Renal cortex interstitium (tissue), 15 donors: ENCODE measurements at places on chromosomes 7 and 10.

- no peak for DNase-seq
Measured at GRCh38 chr10:92108747-92109146, 182.1 kb downstream of the CPEB3 start.

- DNase-seq: no peak
Measured at GRCh38 chr10:123966896-123967231, 75.3 kb upstream of the CPXM2 start.

- no peak for DNase-seq
Measured at GRCh38 chr7:23334482-23335056, 35.4 kb downstream of the MALSU1 start.

DNA sequence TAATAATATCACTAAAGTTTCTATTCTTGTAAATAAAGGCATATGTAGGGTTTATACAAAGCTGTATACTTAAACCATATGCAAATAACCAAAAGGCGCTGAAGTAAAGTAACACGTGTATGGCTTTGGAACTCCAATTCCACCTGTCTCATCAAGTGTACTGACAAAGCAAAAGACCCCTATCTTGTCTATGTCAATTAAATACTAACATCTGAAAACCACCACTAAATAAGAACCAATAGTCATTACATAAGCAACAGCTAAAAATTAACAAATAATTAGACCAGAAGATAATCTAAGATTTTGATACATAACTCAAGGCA is 93.9 kb downstream of the KMT2C start:
- no peak for DNase-seq

GRCh38 chr10:52409195-52409594 is 95.1 kb downstream of the DKK1 start:
- no peak for DNase-seq

- DNase-seq: no peak
Measured at GRCh38 chr7:101858437-101859385, 41.3 kb downstream of the CUX1 start.

GRCh38 chr10:53508197-53508596 is 735.6 kb upstream of the MBL2 start:
- no peak for DNase-seq

- DNase-seq: no peak
Measured at GRCh38 chr7:70636169-70636568, 495.8 kb upstream of the GALNT17 start.

GRCh38 chr7:24336461-24336860 is 52.5 kb downstream of the NPY start:
- no peak for DNase-seq

DNA sequence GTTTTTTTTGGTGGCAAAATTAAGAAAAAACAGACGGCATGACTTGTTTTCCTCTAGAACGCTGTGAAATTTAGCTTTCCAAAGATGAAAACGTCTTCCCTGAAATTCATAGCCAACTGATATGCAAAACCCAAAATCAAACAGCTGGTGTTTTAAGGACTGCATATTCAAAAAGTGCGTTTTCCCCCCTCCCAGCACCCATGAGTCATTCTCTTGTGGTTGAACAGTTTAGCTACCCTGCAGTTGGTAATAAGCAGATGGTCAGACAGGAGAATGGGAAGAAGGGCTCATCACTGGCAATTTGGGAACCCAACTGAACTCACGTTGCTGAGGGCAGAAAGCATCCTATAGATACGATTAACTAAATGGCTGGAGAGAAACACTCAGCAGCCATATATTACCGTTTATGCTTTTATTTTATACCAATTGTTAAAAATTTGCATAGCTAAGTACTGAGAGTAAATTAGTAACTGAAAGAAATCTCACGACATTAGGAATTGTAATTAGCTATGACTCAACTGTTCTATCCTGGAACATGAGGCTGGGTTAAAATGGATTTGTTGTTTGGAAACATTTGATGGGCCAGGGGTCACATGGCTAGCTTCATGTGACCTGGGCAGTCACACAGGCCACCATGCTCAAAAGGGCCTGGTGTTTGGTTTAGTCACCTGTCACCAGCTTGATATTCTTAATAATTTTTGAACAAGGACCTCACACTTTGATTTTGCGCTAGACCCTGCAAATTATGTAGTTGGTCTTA is 343.1 kb downstream of the PHTF2 start:
- DNase-seq: no peak

DNA sequence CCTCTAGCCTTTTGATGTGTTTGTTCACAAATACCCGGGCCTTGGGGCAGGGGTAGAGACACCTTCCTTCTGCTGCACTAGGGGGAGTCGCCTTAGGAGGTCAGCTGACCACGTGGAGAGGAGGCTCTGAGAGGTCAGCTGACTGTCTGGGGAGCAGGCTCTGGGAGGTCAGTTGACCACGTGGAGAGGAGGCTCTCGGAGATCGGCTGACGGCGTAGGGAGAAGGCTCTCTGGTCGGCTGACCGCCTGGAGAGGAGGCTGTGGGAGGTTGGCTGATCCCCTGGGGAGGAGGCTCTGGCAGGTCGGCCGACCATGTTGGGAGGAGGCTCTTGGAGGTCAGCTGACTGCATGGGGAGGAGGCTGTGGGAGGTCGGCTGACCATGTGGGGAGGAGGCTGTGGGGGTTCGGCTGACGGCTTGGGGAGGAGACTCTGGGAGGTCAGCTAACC is 59.6 kb upstream of the LYZL1 start:
- no peak for DNase-seq

DNA sequence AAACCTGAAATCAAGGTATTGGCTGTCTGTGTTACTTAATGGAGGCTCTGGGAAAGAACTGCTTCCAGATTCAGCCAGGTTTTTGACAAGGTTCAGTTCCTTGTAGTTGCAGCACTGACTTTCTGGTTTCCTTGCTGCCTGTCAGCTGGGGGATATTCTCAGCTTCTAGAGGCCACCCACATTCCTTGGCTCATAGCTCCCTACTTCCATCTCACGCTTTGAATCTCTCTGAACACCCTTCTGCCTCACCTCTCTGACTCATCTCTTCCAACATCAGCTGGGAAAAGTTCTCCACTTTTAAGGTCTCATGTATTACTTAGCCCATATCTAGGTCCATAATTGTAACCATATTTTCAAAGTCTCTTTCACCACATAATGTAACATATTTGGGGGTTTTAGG is 22.9 kb upstream of the GPR22 start:
- no peak for DNase-seq

DNA sequence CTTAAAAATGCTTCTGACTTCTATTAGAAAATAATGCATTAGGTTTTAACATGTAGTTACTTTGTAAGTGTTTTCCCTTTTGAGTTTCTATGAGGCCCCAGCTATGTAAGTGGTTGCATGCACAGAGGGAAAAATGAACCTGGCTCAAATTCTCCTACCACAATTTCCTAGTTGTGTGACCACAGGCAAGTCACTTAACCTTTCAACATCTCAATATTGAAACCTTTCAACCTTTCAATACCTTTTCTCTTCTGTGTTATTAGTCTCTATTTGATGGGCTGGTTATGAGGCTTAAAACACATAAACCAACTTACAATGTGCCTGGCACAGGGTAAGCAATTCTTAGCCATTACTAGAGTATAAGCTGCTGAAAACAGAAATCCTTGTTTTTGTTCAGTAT is 203.0 kb downstream of the KCND2 start:
- no peak for DNase-seq

- no peak for DNase-seq
Measured at GRCh38 chr10:4804465-4804864, 21.5 kb upstream of the AKR1E2 start.

- DNase-seq: no peak
Measured at GRCh38 chr7:139640681-139641080, 117.2 kb downstream of the CLEC2L start.

- DNase-seq: no peak
Measured at GRCh38 chr7:100835903-100836811, 8.8 kb upstream of the EPHB4 start.

- DNase-seq: no peak
Measured at GRCh38 chr10:35352512-35352911, 16.2 kb downstream of the CCNY start.

GRCh38 chr7:29825775-29826529 is 19.6 kb downstream of the WIPF3 start:
- no peak for DNase-seq

DNA sequence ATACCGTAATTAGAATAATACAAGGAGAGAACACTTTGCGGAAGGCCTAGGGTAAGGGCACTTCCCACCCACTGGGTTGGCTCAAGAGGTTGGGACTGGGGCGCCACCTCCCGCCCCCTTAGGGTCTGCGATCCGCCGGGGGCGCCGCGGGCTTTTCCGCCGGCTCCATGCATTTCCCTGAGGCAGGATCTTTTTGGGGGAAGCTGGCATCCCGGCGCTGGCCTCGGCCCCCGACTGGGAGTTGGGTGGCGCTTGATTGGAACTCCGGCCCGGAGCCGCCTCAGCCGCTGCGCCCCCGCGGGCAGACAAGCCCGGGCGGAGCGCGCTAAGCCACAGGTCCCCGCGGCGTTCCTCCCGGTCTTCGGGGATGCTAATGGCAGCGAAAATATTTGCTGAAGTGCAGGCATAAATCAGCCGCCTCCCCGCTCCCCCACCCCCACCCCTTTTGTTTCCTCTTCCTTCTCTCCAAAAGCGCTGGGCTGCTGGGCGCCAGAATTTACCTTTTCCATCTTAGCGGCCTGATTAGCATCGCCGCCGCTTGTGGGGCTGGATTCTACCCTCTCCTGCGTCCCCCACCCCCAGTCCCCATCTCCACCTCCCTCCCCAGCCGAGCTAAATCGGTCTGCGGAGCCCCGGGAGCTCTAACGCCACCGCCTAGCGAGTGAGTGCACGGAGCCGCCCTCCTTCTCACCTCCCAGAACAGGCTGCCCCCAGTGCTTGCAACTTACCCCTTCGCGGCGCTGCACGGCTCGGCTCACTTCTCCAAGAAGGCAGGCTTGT is 5.1 kb downstream of the UNC5B start:
- DNase-seq: no peak

GRCh38 chr10:31832261-31832660 is 96.4 kb downstream of the ARHGAP12 start:
- DNase-seq: no peak

DNA sequence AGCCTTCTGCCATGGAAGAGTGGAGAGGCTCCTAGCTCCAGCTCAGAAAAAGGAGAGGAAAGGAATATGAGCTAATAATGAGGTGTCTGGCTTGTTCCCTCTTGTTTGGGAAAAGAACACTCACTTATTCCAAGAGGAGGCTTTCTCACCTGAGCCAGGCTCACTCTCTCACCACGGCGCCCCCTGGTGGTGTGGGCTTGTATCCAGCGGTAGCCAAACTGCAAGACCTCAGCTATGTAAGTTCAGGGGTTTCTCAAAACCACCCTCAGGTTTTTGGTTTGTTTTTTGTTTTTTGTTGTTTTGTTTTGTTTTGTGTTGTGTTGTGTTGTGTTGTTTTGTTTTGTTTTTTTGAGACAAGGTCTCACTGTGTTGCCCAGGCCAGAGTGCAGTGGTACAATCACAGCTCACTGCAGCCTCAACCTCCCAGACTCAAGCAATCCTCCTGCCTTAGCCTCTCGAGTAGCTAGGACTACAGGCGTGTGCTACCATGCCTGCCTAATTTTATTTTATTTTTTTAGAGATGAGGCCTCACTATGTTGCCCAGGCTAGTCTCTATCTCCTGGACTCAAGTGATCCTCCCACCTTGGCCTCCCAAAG is 124.0 kb downstream of the TMEM130 start:
- peak; percentile 30 for DNase-seq

- DNase-seq: no peak
Measured at GRCh38 chr7:32670110-32671025, 175.1 kb downstream of the AVL9 start.

- DNase-seq: no peak
Measured at GRCh38 chr7:41287559-41288335, 415.1 kb downstream of the INHBA start.

GRCh38 chr7:118304100-118304499 is 79.6 kb downstream of the ANKRD7 start:
- no peak for DNase-seq

DNA sequence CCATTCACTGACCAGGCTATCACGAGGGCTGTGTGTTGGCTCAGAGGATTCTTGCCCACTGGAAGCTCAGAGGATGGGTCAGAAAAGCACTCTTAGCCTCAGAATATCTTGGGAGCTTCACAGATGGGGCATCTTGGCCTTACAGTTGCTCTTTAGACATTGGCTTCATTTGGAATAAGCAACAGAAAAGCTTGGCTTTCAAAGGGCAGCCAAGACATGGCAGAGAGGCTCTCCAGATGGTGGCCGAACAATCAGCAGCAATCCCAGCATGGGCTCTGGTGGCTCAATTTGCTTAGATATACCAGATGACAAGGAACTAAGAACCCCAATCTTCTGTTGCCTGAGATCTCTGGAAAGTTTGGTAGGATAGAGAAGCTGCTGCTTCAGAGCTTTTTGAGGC is 446.2 kb downstream of the ADRA2A start:
- DNase-seq: no peak

DNA sequence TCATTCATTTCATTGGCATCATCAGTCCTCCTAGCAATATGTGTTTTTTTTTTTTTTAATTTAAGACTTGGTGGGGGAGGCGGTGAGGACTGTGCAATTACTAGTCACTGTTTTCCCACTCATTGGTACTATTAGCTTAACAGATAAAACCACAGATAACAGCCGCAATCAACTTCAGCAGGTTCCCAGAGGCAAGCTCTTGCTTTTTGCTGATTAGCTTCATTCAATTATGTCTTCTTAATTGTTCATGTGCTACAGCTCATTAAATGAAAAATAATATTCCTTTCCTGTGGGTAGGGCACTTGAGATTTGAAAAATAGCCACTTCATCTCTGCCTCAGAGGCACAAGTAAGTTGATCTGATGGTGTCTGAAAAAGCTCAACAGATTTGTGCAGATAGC is 215.5 kb downstream of the PCDH15 start:
- no peak for DNase-seq

- no peak for DNase-seq
Measured at GRCh38 chr7:36546331-36546730, 156.7 kb downstream of the ANLN start.

- no peak for DNase-seq
Measured at GRCh38 chr10:90785782-90786181, 72.1 kb downstream of the HTR7 start.

DNA sequence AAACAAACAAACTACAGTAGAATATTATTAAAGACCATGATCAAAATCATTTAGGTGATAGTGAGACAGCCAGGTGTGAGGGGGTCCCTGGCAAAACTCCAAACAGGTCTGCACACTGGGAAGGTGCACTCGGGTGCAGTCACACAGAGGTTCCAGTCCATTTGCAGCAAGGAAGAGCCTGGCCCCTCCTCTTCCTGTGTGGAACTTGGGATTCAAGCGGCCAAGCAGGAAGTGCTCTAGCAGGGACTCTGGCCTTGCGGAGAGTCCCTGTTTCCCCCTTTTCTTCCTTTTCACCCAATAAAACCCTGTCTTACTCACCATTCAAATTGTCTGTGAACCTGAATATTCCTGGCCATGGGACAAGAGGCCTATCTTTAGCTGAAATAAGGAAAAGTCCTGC is 181.8 kb downstream of the LRRTM3 start:
- no peak for DNase-seq

- no peak for DNase-seq
Measured at GRCh38 chr10:34169131-34169530, 646.0 kb downstream of the PARD3 start.

DNA sequence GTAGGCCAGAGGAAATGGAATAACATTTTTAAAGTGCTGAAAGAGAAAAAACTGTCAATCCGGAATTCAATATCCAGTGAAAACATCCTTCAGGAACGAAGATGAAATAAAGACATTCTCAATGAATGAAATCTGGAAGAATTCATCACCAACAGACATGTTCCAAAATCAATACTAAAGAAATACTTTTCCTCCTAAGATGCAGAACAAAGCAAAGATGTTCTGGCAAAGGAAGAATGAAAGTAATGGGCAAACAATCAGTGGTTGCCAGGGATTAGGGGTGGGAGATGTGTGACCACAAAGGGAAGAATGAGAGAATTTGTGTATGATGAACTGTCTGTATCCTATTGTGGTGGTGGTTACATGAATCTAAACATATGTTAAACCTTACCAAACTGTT is 52.8 kb upstream of the EEPD1 start:
- DNase-seq: no peak
